ENCODE measurements at places on chromosomes 6 and 20.

DNA sequence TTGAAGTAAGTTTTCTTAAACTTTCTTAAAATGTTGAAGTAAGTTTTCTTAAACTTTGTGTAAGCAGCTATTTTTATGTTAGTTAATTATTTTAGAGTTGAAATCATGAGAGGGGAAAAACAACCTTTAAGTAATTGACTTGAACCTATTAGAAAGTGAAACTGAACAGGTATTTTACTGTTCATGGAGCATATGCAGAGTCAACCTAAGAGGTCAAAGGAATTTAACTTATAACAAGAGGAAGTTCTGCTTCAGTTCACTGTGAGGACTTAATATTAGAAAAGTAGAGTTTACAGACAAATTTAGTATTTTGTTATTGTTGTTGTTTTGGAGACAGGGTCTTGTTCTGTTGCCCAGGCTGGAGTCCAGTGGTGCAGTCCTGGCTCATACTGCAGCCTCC lies 38.0 kb downstream of the CDYL start:
- DNase-seq: no peak

DNA sequence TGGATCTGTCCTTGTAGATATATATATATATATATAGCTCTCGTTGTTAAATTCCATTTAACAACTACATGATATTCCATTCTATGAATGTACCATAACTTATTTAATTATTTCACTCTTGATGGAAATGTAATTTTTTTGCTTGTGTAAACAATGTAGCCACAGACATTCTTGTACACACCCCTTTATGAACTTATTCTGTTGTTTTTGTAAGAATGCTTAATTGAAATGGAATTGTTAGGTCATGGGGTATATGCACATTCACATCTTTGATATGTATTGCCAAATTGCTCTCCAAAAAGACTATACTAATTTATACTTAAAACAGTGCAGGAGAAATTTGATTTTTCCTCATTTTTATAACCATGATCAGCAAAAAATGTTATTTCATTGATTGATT lies 67.2 kb downstream of the MAP3K4 start:
- no peak for DNase-seq

DNA sequence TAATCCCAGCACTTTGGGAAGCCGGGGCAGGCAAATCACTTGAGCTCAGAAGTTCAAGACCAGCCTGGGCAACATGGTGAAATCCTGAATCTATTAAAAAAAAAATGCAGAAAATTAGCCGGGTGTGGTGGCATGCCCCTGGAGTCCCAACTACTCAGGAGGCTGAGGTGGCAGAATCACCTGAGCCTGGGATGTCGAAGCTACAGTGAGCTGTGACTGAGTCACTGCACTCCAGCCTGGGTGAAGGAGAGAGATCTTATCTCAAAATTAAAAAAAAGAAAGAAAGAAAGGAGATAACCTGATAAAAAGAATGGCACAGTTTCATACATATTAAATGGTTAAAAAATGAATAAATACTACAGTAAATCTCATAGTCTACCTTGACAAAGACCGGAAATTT lies 123.6 kb upstream of the TNFAIP3 start:
- no peak for DNase-seq

- DNase-seq: no peak
These were observed 4.7 kb downstream of the CDKN1A start for GRCh38 chr6:36683145-36683655.

GRCh38 chr6:141467881-141468280 lies 664.8 kb upstream of the GJE1 start:
- DNase-seq: no peak

GRCh38 chr20:25237610-25238318 lies 10.1 kb upstream of the PYGB start:
- peak; percentile 66 for DNase-seq

GRCh38 chr20:5913166-5913565 lies 37.2 kb downstream of the TRMT6 start:
- no peak for DNase-seq

DNA sequence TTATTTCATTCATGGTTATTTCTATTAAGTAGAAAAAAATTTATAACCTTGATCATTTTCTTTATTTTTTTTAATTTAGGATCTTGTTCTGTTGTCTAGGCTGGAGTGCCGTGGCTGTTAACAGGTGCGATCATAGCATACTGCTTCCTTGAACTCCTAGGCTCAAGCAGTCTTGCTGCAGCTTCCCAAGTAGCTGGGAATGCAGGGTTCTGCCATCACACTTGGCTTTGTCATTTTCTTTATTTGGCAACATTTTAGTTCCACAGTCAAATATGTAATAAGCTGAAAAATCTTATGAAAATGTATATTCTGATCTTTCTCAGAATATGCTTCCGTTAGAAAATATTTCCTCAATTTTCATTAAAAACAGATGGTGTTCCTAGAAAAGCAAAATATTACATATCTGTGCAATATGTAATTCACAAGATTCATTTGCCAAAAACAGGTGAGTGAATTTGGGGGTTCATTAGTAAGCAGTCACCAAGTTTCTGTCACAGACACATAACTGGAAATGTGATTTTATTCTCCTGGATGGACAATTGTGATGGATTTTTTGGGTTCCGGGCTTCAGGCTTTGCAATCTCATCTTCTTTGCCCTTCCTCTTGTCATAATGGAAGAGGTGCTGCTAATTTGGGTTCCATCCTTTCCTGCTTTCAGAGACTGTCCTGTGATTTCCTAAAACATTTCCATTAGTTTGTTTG lies 21.5 kb downstream of the AMD1 start:
- DNase-seq: no peak

- no peak for DNase-seq
These were observed 312.6 kb downstream of the C6orf118 start for GRCh38 chr6:164996838-164997237.

- no peak for DNase-seq
These were observed 638.7 kb downstream of the DHX35 start for GRCh38 chr20:39600871-39601270.

DNA sequence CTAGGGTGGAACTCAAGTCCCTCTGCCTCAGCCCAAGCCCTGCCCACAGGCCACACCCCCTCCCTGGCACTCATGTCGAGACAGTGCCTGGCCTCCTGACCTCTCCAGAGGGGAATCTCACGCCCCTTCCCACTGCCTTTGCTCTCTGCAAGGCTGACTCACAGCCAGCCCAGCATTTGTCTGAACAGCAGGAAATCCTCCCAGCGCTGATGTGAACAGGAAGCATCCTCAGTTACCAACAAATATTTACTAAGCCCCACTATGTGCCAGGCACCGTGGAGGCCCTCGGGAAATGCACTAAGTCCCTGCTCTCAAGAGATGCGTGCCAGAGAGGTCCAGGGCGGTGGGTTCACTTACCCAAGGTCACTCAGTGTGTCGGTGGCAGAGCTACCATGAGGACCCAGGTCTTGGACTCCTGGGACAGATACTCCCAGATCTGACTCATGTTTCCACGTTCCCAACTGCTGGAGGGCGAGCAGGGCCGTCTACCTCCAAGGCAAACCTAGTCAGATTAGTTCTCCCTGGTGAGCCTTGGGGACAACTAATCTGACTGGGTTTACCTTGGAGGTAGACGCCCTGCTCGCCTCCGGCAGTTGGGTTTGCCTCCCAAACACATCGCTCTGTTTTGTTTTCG lies 7.8 kb downstream of the ADA start:
- DNase-seq: peak; percentile 61

DNA sequence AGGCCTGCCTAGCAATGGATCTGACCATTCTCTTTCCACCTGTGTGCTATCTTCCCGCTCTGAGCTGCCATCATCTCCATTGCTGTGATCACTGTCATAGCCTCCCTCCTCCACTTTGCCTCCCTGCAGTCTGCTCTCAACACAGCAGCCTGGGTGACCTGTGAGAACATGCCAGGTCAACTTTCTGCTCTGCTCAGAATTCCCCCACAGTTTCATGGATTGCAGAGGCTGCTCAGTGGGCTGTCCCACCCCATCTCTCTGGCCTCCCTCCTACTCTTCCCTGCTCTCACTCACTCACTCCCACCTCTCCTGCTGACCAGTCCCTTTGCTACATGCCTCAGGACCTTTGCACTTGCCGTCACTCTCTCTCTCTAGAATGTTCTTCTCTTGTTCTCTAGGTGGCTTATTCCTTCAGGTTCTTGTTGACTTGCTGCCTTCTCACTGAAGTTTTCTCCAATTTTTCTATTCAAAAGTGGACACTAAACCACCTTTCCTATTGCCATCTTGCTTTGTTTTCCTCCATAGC lies 159.9 kb downstream of the CD83 start:
- DNase-seq: no peak

DNA sequence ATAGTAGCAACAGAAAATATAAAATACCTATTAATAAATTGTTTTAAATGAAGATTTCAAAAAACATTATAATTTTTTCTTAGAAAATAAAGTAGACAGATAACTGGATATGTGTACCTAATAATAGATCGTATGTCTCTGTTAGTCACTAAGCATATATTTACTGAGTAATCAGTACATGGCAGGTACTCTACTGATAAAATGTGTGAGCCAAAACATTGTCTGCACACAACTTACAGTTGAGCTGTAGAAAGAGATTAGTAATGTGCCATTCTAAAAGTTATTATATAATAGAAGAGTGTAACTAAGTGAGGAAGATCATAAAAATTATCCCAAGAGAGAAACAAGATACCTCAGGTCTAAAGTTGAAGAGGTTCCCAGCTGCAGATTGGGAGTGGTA lies 929.9 kb upstream of the EPHA7 start:
- DNase-seq: no peak

DNA sequence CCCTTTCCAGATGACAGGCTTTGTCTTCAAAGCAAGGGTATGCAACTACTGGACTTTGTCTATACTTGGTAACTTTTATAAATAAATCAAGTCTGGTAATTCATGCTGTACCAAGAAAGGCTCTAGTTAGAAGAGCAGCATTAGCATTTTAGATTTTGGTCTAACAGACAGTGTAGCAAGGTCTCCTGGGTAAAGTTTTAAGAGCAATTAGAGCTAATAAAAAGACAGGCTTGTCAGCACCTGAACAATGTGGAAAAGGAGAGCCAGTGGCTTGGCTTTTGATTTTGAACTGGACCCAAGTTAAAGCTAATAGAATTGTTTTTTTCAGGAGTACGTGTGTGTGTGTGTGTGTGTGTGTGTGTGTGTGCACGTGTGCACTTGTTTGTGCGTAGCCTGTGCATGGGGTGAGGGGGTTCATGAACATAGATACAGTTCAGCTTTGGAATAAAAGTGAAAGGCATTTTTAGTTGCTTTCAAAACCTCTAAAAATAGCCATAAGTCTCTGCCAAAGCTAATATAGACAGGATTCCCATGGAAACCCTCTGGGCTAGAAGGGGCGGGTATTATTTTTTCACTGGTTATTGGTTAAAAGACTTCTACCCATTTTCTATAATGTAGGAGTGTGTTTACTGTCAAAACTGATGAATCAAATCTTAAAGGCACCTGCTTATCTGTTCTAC lies 138.4 kb downstream of the KCNQ5 start:
- no peak for DNase-seq

DNA sequence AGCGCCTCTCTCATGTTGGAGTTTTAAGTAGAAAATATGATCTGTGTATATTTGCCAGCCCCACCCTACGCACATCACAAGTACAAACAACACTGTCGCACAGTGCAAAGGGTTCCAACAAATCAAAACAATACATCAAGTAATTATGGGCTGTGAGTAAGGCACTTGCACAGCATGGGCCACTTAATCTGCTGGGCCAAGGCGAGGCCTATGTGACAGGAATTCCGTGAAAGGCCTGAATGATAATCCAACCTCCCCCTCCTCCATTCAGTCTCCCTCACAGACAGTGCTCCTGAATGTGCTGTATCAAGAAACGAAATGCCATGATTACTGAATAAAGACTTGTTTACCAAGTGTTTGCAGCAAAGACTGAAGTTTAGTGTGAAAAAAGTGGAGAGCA lies 130.1 kb upstream of the SLC2A12 start:
- no peak for DNase-seq

GRCh38 chr6:38554700-38555413 lies 84.9 kb downstream of the BTBD9 start:
- DNase-seq: no peak

GRCh38 chr20:54094268-54094580 lies 23.8 kb upstream of the BCAS1 start:
- no peak for DNase-seq

DNA sequence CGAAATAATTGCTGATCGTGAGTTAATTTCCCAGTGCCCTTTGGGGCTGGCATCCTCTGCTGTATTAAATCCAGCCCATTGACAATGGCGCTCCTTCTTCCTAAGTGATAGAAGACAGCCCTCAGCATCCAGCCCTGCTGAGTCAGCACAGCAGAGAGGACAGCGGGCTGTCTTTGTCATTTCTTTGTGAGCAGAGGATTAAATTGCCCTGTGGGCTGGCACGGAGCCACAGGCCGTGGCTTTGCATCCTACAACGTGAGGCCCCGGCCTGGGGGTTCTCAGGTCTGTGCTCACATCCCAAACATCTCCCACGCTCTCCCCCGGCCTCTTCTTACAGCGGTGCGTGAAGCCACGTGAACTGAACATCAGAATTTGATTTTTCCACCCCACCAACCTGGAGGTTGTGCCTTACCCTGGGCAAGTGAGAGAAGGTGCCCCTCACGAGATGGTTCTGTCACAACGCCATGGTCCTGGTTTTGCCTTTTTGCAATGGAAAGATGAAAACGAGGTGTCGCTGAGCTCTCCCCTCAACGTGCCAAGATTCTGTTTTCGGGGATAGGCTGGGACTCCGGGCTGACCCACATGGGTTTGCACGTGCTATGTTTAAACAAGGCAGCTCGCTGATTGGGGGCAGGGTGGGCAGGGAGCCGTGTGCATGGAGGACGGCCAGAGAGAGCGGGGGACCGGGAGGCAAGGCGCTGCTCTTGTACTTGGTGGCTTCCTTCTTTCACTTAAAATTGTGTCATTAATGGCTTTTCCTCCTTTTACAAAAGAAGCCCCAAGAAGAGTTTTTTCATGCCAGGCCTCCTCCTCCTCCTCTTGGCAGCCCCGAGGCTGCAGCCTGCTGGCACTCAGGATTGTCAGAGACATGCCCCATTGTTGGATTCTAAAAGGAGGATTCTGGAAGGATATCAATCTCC lies 19.5 kb downstream of the CDH4 start:
- no peak for DNase-seq

DNA sequence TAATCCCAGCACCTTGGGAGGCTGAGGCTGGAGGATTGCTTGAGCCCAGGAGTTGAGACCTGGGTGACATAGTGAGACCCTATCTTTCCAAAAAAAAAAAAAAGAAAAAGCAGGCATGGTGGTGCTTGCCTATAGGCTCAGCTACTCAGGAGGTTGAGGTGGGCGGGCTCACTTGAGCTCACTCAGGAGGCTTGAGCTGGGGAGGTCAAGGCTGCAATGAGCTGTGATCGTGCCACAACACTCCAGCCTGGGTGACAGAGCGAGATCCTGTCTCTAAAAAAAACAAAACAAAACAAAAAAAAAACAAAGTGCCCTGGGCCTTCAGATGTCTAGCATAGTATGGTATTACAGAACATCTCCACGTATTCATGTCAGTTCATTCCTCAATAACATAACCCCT lies 42.9 kb downstream of the ZFAND3 start:
- DNase-seq: no peak

GRCh38 chr6:6596529-6597328 lies 8.2 kb downstream of the LY86 start:
- DNase-seq: no peak
